ENCODE measurements at places on chromosomes 4 and X. TPM values are rescaled to one million over a fixed set of nuclear protein-coding genes. Genes with fewer than 3 reads are reported as not detected.
A peak's percentile ranks its signal among the peaks of the same experiment; 100 is the strongest.

Gene PHEX
- polyA plus RNA-seq: 0.16 TPM

GRCh38 chr4:94363136-94363655 lies 20.6 kb upstream of the HPGDS start:
- H3K4me3 ChIP-seq: no peak overlapping the region
- H3K4me1 ChIP-seq: no peaks in the 10 kb centered on the region
- DNase-seq: no peak
- peaks cover 17% of the 10 kb centered on the region for H3K27me3 ChIP-seq
- no peaks in the 10 kb centered on the region for H3K36me3 ChIP-seq

DNA sequence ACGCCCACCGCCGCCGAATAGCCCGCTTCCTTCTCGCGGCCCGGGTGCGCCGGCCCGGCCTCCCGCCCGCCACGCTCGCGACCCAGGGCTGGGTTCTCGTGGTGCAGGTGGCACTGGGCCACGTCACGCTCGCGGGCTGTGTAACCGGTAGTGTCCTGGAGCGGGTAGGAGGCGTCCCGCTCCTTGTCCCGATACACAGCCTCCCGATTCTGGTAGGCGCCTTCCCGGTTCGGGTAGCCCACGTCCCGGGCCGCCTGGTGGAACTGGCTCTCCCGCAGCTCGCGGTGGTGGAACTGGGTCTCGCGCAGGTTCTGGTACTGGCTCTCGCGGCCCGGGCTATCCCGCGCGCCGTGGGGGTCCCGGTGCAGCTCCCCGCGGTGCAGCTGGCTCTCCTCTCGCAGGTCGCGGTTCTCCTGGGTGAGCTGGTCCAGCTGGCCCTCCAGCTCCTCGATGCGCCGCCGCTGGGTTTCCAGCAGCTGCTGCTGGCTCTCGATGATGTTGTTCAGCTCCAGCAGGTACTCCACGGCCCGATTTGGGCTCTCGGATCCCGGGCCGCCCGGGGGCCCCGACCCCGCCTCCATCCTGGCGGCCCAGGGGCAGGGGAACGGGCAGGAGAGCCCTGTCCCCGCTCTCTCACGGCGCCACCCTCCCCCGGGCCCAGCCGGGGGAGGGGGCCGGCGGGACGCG lies 39.3 kb upstream of the IQSEC2 start:
- peaks cover 19% of the 10 kb centered on the region for H3K4me1 ChIP-seq
- no peak overlapping the region for H3K27ac ChIP-seq
- peaks cover 4% of the 10 kb centered on the region for H3K36me3 ChIP-seq
- H3K4me3 ChIP-seq: peak overlapping the region; percentile 85
- DNase-seq: peak; percentile 17

DNA sequence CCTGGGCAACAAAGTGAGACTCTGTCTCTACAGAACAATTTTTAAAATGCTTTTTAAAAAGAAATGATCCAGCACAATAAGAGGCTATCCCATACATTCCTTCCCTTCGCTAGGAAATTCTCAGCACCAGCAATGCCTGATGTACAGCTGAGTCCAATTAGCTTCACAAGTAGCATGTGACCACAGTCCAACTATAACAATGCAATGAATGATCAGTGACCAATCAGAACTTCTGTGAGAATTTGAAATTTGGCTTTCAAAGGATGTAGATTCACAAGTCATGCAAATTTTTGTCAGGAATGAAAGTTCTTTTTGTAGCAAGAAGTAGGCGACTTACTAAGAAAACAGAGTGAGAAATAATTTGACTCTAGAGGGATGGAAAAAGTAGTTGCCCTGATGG lies 278.5 kb upstream of the UGT8 start:
- no peak overlapping the region for H3K27ac ChIP-seq
- no peak overlapping the region for H3K4me3 ChIP-seq
- no peak for DNase-seq

- H3K4me3 ChIP-seq: no peak overlapping the region
- H3K4me1 ChIP-seq: no peaks in the 10 kb centered on the region
- H3K36me3 ChIP-seq: no peaks in the 10 kb centered on the region
- no peak overlapping the region for H3K27ac ChIP-seq
These were observed 130.5 kb downstream of the DCK start for GRCh38 chr4:71123951-71124350.

Gene SLC49A3
- 0.54 TPM for polyA plus RNA-seq

DNA sequence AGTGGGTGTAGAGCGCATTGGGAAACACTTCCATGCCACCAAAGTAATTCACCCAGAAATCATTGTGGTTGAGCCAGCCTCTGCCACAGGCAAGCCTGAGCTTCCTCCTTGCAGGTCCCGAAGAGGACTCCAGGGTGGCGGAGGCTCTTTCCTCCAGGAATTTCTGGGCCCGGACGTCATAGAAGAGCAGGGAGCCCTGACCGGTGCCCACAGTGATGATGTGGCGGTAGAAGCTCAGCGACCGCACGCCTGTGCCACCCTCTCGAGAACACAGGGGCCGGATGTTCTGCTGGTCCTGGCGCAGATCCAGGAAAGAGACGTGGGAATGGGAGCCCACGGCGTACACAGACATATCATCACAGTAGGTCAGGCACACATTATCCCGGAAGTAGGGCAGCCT lies 1.3 kb downstream of the DCAF12L1 start:
- no peaks in the 10 kb centered on the region for H3K27me3 ChIP-seq
- no peak overlapping the region for H3K27ac ChIP-seq
- no peaks in the 10 kb centered on the region for H3K4me1 ChIP-seq
- H3K36me3 ChIP-seq: no peaks in the 10 kb centered on the region
- no peak for DNase-seq

Gene SAT1
- polyA plus RNA-seq: 114 TPM

GRCh38 chrX:38636949-38637819 lies 75.8 kb downstream of the TSPAN7 start:
- no peaks in the 10 kb centered on the region for H3K36me3 ChIP-seq
- no peak overlapping the region for H3K27ac ChIP-seq
- H3K4me3 ChIP-seq: no peak overlapping the region
- no peaks in the 10 kb centered on the region for H3K27me3 ChIP-seq
- DNase-seq: no peak

Gene GAB3
- polyA plus RNA-seq: 4.3 TPM

DNA sequence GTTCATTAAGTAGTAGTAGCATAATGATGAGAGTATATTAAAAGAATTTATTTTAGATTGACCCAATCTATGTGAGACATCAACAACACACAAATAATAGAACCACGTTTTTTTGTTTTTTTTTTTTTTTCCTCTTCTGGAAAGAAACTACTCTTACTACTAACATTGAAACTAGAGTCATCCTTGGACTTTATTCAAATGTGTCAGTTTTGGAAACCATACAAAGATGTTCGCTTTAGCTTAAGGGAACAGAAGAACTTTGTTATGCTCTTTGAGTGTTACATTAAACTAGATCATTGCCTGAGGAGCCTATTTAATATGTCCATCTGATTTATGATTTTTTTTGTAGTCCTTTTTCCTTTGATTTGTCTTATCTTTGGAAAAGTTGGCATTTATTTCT lies 166.7 kb downstream of the RPA4 start:
- no peak overlapping the region for H3K27ac ChIP-seq
- H3K27me3 ChIP-seq: no peaks in the 10 kb centered on the region
- H3K36me3 ChIP-seq: no peaks in the 10 kb centered on the region

DNA sequence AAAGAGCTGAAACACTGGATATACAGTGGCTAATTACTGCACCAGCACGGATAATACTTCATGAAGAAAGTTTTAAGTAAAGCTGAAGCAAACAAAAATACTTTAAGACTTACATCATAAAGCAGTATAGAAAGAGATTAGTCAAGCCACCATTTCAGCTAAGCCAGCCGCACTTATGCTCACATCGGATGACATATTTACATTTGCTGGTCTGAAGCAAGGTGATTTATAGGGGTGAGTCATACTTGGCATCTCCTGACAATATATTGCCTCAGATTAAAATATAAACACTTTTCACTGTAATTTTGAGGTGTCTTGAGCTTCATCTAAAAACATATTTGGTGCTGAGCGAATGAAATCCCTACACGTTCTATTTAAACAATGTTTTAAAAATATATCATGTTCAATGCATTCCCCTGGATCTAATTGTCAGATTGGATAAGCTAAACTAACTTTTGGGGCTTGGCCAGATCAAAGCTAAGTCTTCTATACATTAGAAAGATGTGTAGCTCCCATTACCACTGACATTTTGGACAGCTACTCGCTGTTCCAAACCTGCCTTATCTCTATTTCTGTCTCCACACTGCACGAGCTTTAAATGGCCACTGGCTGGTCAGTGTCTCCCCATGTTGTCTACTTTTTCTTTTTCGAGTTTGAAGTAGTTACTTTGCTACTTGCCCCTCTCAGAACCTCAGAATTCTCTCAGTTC lies 103.2 kb downstream of the VCX2 start:
- H3K27me3 ChIP-seq: no peaks in the 10 kb centered on the region
- H3K4me1 ChIP-seq: no peaks in the 10 kb centered on the region
- H3K27ac ChIP-seq: no peak overlapping the region
- no peak for DNase-seq
- no peak overlapping the region for H3K4me3 ChIP-seq

- no peak overlapping the region for H3K27ac ChIP-seq
- H3K4me3 ChIP-seq: no peak overlapping the region
- H3K4me1 ChIP-seq: no peaks in the 10 kb centered on the region
- DNase-seq: no peak
- no peaks in the 10 kb centered on the region for H3K36me3 ChIP-seq
These were observed 69.5 kb downstream of the APBB2 start for GRCh38 chr4:41144812-41145211.

GRCh38 chrX:101370888-101371504 lies 15.0 kb downstream of the BTK start:
- peak overlapping the region; percentile 34 for H3K4me3 ChIP-seq
- peaks cover 19% of the 10 kb centered on the region for H3K36me3 ChIP-seq
- peak; percentile 59 for DNase-seq
- H3K27me3 ChIP-seq: no peaks in the 10 kb centered on the region

Gene SERTM2
- not detected for polyA plus RNA-seq

Gene CDX4
- not detected for polyA plus RNA-seq

DNA sequence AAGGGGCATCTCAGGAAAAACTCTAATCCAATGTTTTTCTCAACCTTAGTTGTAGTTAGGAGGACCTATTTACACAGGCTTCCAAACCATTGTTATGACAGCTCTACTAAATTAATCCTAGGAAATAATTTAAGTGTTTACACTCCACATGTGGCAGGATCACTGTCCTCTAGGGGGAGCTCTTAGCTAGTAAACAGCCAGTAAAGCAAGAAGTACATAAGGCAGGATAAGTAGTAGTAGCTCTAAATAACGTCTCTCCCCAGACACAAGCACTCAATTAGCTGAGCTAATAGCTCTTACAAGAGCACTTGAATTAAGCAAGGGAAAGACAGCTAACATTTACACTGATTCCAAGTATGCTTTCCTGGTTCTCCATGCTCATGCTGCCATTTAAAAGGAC lies 37.3 kb downstream of the NUDT11 start:
- H3K4me1 ChIP-seq: no peaks in the 10 kb centered on the region
- H3K4me3 ChIP-seq: no peak overlapping the region
- no peak for DNase-seq
- no peaks in the 10 kb centered on the region for H3K36me3 ChIP-seq
- H3K27me3 ChIP-seq: peaks cover 2% of the 10 kb centered on the region

DNA sequence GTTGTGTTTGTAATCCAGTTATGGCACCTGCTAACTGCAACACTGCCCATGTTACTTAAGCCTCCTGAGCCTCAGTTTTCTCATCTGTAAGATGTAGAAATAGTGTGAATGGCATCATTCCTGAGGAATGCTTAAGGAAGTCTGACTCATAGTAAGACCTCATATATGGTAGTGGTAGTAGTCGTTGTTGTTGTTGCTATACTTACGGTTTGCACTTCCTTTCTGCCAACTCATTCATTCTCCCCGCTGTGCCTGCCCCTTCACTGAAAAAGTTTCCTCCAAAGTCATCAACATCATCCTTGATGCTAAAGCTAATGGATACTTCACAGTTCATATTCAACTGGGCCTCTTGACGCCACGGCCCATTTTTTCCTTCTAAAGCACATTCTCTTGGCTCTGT lies 54.2 kb upstream of the SPANXN3 start:
- H3K27me3 ChIP-seq: no peaks in the 10 kb centered on the region
- no peak overlapping the region for H3K4me3 ChIP-seq
- no peak overlapping the region for H3K27ac ChIP-seq
- no peaks in the 10 kb centered on the region for H3K36me3 ChIP-seq
- H3K4me1 ChIP-seq: no peaks in the 10 kb centered on the region
- no peak for DNase-seq

Gene LRRC66
- not detected for polyA plus RNA-seq

Gene MAGEA10
- polyA plus RNA-seq: not detected

- no peak for DNase-seq
- peaks cover 51% of the 10 kb centered on the region for H3K4me1 ChIP-seq
- H3K27me3 ChIP-seq: no peaks in the 10 kb centered on the region
- no peak overlapping the region for H3K4me3 ChIP-seq
- H3K27ac ChIP-seq: peak overlapping the region; percentile 57
These were observed 47.1 kb downstream of the FAM193A start for GRCh38 chr4:2583517-2583916.

DNA sequence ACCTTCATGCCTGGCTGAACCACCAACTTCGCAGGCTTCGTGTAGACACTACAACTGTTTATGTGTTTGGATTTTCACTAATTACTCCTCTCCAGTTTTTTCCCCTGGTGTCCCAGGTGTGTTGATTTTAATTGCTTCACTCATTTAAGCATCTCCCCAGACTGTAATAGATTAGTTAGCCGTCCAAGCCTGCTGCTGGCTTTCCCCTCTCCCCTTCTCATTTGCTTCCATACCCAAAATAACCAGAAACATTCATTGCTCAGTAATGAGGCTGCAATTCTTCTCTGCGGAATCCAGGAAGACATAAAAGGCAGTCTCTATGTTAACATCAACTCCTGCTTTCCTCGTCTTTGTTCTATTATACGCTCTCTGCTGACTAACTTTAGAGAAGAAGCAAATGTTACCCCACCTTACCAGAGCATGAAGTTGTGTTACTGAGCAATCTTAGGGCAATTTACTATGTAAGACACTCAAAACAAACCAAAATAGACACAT lies 37.9 kb upstream of the SCRG1 start:
- no peak overlapping the region for H3K27ac ChIP-seq
- no peak for DNase-seq
- no peaks in the 10 kb centered on the region for H3K27me3 ChIP-seq
- H3K4me3 ChIP-seq: no peak overlapping the region

- H3K36me3 ChIP-seq: no peaks in the 10 kb centered on the region
- no peak for DNase-seq
- H3K27me3 ChIP-seq: peaks cover 20% of the 10 kb centered on the region
- no peaks in the 10 kb centered on the region for H3K4me1 ChIP-seq
These were observed 57.2 kb downstream of the NKX6-1 start for GRCh38 chr4:84441758-84442377.

GRCh38 chr4:101277671-101278070 lies 69.7 kb downstream of the PPP3CA start:
- H3K4me3 ChIP-seq: no peak overlapping the region
- peaks cover 68% of the 10 kb centered on the region for H3K4me1 ChIP-seq
- DNase-seq: no peak

Gene ADGRG4
- not detected for polyA plus RNA-seq

DNA sequence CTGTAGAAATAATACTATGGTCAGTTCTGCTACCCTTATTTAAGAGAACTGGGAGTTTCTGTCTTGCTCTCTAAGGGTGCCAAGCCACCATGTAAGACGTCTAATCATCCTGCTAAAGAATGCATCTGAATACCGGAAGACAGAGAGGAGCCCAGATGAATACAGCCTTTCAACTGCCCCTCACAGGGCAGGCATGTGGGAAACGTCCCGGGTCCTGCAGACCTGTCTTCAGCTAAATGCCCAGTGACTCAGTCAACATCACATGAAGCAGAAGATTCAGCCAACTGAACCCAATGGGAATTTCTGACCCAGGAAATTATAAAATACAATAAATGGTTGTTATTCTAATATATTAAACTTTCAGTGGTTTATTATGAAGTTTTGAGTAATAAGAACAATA lies 2141.0 kb upstream of the AGA start:
- H3K4me3 ChIP-seq: no peak overlapping the region
- H3K4me1 ChIP-seq: no peaks in the 10 kb centered on the region
- no peak for DNase-seq
- no peak overlapping the region for H3K27ac ChIP-seq
- H3K36me3 ChIP-seq: no peaks in the 10 kb centered on the region

Measured in naive B cell (primary cell).